ENCODE measurements at places on chromosomes 4 and X. TPM values are rescaled to one million over a fixed set of nuclear protein-coding genes. Genes with fewer than 3 reads are reported as not detected.

The TENM3 gene
- 0.08 TPM for total RNA-seq

The PRPS2 gene
- total RNA-seq: 51.6 TPM

The TEX13D gene
- not detected for total RNA-seq

The IGSF1 gene
- total RNA-seq: not detected

The EPGN gene
- total RNA-seq: not detected

The SSX4B gene
- not detected for total RNA-seq

The GAGE12D gene
- not detected for total RNA-seq

The WFS1 gene
- 22.7 TPM for total RNA-seq
